Stimulated activated CD8-positive, alpha-beta memory T cell treated with anti-CD3 and anti-CD28 coated beads, Interleukin-15, amount 100 ng/mL, for 1 hour (primary cell): ENCODE measurements at places on chromosomes 16 and 17.

- DNase-seq, result no peak
Measured at GRCh38 chr17:2363318-2363717, 26.0 kb downstream of the SGSM2 start.

DNA sequence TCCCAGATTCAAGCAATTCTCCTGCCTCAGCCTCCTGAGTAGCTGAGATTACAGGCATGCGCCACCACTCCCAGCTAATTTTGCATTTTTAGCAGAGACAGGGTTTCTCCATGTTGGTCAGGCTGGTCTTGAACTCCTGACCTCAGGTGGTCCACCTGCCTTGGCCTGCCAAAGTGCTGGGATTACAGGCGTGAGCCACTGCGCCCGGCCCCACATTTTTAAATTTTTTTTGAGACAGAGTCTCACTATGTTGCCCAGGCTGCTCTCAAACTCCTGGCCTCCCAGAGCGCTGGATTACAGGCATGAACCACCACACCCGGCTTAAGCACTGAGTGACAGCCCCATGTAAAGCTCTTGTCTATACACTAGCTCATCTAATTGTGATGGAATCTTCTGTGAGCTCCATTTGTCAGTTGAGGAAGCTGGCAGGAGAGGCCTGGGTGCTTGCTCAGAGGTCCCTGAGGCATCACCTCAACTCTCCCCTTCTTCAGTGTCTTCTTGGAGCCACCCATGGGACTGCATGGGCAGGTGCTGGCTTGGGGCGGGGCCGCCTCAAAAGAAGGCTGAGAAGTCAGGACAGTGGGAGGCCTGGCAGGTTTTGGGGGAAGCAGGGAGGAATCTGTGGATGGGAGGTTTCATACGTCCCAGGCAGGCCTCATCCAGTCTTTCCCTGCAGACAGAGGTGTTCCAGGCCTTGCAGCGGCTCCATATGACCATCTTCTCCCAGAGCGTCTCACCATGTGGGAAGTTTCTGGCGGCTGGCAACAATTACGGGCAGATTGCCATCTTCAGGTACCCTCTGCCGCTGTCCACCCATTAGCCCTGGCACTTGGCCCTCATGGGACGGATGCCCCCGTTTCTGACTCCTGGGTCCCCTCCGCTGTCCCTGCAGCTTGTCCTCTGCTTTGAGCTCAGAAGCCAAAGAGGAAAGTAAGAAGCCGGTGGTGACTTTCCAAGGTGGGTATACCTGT lies 1.5 kb downstream of the THOC6 start:
- no peak for DNase-seq

GRCh38 chr16:66376577-66377305 lies 10.2 kb downstream of the CDH5 start:
- DNase-seq, result no peak

DNA sequence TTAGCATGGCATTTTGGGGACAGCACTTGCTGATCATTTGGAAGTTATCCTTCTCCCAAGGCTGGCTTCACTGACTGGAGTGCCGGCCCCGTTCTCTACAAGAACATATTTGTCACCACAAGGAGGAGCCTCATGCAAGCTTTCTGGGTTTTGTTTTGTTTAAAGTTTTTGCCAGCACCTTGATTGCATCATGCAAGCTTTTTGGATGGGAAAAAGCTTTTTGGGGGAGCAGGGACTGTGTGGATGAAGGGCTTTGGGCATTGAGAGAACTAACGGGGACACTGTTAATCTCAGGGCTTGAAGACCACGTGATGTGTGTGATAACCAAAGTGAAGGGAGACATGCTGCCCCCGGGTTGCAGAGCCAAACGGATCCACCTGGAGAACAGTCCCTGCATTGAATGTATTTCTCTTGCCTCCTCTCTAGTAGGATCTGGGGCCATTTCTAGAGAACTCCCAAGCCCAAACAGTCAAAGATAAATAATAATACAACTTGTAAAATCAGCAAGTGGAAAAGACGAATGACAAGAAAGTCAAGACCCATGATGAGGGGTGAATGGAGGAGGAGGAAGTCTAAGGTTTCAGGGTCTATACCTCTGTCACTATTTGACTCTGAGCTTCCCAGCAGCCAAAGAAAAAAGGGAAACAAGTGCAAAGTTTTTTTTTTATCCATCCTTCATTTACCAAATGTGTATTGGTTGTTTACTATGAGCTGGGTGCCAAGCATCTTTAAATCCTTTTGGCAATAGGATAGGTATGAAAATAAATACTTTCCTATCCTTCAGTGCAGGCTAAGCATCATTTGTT lies 17.2 kb downstream of the TMEM114 start:
- DNase-seq, result no peak

DNA sequence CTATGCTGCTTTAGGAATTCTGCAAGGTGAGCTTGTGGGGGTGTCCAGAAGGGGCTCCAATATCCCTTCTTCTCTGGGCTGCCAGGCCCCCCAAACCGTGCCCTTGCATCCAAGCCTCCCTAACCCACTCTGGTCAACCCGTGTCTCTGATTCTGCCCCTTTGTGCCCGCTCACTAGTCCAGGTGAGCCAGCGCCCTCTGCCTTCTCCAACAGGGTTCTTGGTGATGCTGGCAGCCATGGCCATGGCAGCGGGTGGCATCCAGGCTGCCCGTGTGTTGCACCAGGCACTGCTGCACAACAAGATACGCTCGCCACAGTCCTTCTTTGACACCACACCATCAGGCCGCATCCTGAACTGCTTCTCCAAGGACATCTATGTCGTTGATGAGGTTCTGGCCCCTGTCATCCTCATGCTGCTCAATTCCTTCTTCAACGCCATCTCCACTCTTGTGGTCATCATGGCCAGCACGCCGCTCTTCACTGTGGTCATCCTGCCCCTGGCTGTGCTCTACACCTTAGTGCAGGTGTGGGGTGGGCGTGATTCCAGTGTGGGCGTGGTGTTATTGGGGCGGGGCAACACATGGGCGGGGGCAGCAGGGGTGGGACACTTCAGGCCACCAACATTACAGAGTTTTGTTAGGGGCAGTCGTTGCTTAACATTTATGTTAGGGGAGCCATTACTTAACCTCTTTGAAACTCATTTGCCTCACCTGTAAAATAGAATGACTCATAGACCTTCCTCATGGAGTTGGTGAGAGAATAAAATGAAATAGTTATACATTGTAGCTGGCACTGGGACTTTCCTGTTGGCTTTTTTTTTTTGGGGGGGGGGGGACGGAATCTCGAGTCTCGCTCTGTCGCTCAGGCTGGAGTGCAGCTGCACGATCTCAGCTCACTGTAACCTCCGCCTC lies 31.4 kb downstream of the ANKRD40 start:
- no peak for DNase-seq

DNA sequence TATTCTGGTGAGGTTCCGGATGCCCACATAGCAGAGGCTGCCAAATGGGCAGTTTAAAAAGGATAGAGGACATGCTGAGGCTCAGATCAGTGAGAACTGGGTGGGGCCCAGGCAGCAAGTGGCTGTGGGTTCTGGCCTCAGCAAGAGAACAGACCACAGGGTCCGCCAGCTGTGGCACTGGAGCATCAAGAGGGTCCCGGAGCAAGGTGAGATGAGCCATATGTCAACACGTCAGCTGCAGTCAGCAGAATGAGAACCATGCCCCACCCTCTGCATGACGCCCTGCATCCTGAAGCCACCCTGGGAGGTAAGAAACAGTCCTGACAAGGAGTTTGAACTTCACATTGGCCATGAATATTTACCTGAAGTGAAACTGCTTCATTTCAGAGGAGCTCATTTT lies 20.1 kb upstream of the CCL5 start:
- no peak for DNase-seq

DNA sequence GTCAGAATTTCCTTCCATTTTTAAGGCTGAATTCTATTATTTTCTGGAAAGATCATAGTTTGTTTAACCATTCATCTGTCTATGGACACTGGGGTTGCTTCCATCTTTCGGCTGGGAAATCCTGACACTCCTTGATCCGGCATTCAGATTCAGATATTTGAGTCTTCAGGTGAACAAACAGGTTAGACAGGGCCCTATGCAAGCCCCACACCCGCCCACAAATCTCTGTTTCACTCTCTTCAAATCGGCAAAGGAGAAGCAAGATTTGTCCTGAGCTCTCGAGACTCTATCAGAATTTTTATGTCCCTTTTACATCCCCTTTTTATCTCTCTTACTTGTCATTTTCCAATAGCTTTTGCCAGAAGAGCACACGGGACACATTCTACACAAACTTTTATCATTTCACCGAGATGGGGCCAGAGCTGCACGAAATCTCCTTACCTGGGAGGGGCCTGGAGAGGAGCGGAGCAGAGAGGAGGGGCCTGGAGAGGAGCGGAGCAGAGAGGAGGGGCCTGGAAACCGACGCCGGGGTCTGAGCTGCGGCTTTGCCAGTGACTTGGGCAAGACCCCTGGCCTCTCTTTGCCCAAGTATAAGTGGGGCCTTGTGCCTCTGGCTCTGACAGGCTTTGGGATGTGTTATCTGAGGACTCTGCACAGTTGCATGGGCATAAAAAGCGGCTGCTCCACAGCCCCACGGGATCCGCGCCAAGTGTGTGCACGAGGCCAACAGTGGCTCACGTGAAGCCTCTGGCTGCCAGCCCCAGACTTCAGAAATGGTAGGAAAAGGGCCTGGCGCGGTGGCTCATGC lies 54.3 kb upstream of the RBFOX3 start:
- DNase-seq, result no peak

DNA sequence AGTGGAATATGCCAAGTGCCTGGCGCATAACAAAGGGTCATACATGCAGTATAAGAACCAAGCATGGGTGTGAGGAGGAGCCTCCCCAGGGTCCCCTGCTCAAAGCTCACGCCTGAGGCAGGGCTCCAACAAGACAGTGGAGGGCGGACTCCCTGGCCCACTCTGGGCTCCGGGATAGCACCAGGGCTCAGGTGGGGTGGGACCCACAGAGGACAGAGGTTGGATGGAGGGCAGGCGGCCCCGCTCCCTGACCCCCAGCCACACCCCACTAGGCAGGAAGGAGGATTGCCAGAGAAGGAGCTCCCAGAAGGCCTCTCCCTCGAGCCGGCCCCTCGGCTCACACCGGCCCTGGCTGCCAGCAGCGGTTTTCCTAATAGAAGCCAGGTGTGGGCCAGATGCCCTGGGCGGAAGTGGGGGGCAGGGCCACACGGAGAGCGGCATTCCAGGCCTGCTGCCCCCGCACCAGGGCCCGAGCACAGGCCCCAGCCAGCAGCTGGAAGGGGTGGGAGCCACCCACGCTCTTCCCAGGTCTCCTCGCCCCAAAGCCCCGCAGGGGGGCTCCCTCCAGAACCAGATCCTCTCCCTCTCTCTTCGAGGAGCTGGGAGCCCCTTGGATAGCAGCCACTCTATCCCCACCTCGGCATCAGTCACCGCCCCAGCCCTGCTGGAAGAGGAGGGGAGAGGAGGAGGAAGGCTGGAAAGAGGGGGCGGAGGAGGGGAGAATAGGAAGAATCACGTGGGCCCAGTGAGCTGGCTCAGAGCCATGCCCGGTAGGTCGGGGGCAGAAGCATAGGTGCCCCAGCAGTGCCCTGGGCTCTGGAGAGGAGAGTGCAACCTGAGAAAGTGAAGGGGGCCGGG lies 21.0 kb downstream of the VASN start:
- no peak for DNase-seq
